ENCODE measurements at places on chromosomes 4 and X.

DNA sequence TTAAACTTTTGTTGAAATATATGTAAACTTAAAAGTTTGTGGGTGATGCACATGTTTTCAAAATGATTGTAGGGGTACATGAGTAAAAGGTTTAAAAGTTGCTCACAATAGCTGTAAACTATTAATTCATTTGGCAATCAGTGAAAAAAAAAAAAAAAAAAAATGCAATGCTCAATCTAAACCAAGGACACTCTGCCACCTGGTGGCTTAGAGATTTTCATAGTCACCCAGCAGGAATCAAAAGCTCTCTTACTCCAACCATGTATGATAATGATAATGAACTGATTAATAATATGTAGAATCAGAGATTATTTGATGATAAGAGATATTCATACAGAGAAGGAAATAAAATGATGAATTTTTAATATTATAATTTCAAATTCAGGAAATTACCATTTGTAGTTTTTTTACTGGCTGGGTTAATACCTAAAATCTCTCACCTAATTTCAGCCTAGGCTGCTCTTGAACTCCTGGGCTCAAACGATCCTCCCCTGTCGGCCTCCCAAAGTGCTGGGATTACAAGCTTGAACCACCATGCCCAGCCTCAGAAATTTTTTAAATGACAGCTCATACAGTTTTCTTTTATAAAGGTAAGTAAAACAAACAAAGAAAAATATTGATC is 46.9 kb upstream of the SLC25A4 start:
- no peak for DNase-seq

DNA sequence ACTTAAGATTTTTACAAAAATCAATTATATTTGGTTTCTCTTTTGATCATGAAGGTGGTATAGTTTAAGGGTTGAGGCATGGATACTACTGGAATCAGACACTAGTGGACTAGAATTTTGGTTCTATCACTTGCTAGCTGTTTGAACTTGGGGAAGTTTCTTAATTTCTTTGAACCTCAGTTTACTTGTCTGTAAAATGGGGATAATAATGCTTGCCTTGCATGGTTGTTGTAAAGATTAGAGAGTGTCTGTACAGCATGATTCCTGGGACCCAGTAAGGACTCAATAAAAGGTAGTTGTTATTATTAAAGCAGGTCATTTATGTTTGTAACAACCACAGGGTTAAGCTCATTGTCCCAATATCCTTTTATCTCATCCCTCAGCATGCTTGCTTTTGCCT is 36.0 kb downstream of the TMEM164 start:
- DNase-seq = no peak

DNA sequence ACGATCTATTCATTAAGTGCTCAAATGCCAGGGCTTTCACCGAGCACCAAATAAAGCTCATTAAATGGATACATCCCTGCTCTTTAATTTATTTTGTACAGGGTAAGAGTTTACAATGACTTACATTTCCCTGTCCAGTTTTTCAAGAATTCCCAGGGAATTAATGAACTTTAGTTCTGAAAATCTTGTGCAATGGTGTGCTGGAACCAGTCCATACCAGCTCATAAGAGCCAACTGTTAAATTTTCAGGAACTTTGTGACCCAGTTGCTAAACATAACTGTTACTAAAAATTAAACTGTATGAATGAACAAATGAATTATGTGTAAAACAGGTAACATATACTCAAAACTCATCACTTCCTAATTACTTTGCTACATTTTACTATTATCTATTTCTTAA is 191.7 kb upstream of the RASGEF1B start:
- DNase-seq = no peak

DNA sequence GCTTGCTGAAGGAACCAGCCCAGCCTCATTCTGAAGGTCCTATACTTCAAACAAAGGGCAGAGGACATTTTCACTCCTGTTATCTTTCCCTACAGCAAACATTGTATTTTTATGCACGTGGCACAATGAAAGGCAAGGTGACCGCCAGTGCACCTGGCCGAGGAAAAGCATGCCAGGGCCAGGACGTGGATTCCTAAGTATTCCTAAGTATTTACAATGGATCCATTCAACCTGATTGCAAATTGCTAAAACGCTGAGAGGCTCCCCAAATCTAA is 127.9 kb upstream of the FTHL17 start:
- DNase-seq = no peak

GRCh38 chr4:153780221-153780620 is 8.7 kb downstream of the SFRP2 start:
- no peak for DNase-seq

Measured in cardiac septum (tissue), 1 donor.